ENCODE measurements at places on chromosomes 5 and 9.

GRCh38 chr9:114678795-114679194, 3.2 kb downstream of the TEX48 start:
- DNase-seq: no peak

DNA sequence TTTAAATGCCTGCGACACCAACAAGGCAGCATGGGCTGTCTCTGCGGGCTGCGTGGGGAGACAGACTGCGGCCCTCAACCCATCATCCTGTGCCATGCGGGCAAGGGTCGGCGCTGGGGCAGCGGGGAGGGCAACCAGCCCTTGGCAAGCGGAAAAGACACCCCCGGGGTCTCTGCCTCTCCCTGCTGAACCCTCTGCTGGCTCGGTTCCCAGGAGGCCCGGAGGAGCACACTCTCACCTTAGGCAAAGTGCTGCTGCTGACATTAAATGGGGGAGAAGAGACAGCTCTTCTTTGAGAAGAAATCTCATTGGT, 129.6 kb upstream of the PPP1R26 start:
- DNase-seq: no peak

DNA sequence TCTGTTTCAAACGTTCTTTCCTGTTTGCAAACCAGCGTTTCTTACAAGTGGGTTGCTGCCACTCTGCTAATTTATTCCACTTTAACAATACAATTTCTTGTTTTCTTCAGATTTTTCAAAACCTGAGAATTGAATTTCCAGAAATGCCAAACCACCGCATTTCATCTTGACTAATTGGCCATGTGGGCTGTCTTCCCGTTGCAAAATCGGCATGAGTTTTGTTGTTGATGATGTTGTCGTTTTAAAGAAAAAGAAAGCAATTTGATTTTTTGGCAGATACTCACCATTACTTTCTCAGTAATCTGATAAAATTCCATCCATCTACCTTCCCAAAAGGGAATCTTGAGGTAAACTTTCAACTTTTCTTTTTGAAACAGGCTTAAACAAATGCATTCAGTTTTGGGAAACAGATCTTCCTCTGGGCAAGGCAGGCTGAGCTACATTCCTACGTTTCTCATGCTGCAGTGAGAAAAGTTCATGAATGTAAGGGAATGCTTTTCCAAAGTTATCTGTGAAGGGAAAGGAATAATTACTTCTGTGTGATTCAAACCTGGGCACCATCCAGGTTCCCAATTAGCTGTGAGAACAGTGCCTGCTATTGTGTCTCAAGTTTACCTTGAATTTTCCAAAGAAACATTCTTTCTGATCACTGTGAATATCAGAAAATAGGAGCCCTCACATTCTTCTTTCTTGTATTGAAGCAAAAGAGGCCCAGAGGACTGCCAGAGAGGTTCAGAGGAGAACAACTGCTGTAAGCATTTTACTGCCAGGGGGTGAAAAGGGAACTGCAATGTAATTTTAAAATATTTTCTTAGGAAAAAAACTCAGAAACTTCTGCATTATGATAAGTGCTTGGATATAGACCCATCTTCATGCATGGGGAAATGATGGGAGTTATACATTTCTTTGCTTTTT, 100.7 kb upstream of the TUT7 start:
- no peak for DNase-seq

DNA sequence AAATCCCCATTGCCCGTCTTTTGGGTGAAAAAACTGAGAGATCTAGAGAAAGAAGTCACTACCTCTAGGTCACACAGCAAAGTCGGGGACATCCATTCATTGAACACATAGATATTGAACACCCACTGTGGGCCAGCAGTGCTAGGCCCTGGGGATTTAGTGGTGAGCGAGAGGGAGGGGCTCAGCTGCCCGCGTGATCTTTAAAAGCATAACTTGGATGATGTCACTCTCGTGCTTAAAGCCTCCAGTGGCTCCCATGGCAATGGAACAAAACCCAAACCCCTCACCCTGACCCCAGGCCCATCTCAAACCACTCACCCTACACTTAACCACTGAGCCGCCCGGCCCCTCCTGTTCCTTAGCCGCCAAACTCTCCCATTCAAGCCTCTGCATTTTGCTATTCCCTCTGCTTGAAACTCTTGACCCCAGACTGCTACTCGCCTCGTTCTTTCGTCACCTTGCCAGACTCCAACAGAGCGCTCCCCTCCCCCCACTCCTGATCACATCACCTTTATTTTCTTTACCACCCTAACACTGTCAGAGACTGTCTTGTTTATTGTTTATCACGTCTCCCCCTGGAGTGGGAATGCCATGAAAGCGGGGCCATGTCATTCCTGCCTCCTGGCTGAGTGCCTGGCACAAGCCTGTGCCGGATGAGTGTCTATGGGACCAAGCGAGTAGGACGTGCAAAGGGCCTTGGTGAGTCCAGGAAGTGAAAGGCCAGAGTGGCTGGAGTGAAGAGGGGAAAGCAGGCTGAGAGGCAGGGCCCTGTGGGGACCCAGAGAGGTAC, 710 bp upstream of the PIP5KL1 start:
- DNase-seq: no peak

DNA sequence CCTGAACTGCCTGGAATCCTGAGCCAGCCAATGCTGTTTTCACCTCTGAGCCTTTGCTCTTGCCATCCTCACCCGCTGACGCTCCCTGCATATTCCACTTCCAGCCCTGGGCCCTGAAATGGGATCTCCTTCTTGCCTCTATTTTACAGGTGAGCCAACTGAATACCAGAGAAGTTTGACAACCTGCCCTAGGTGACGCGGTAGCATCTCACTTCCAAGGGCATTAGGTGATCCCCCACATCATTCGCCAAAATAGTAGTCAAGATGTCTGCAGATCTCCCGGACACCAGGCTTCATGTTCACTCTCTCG, 43.5 kb downstream of the FOXI1 start:
- DNase-seq: no peak

DNA sequence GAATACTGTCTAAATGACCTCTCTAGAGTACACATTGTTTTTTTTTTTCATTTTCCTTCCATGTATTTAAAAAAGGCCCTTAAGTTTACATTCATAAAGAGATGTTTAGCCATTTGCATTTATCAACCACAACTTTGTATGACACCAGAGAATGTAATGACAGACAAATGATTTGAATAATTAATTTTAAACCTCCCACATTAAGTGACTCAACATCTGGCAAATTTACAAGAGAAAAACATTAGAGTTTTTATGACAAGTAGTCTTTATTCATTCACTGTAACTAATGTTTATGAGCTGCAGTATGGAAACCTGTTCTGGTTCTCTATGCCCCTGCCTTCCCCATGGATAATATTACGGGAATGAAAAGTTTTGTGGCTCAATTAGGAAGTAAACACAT, 1093.8 kb upstream of the CDH9 start:
- DNase-seq: no peak

GRCh38 chr9:113302792-113303418, at the start of gene RNF183:
Gene RNF183 (minus strand): TSS chr9:113303376. CDS start chr9:113298184, 5,192 bp downstream.
- DNase-seq: no peak

GRCh38 chr5:135095052-135095715, 61.2 kb upstream of the PITX1 start:
- DNase-seq: no peak

Measured in activated CD4-positive, alpha-beta T cell treated with anti-CD3 and anti-CD28 coated beads for 24 hours (primary cell).